A549 treated with RU486 at 1 μM for 4 hours (cell line): ENCODE measurements at places on chromosomes 1 and 21. TPM values are rescaled to one million over a fixed set of nuclear protein-coding genes. Genes with fewer than 3 reads are reported as not detected.

Gene SPOCD1
- 4.5 to 7.8 TPM (median 6.5 TPM) in 5 replicates for total RNA-seq

Gene SPRR2A
- total RNA-seq: not detected in 5 replicates

Gene LRRC38
- total RNA-seq: not detected in 5 replicates

Gene WDR64
- not detected in 5 replicates for total RNA-seq

Gene IRF6
- 0.08 to 0.18 TPM (median 0.10 TPM) in 5 replicates for total RNA-seq

Gene SPRR1B
- not detected in 5 replicates for total RNA-seq

Gene TMEM269
- total RNA-seq: 0.08 to 0.18 TPM (median 0.12 TPM) in 4 of 5 replicates, not detected in the other

Gene MAP10
- total RNA-seq: 0.41 to 1.2 TPM (median 1.0 TPM) in 5 replicates

Gene ZNF362
- total RNA-seq: 8.9 to 13.2 TPM (median 11.2 TPM) in 5 replicates

Gene HSD3B1
- not detected in 5 replicates for total RNA-seq

Gene TBX19
- 0.84 to 1.2 TPM (median 0.93 TPM) in 5 replicates for total RNA-seq

Gene MFSD2A
- 4.1 to 4.8 TPM (median 4.5 TPM) in 5 replicates for total RNA-seq

Gene ARHGAP29
- 9.1 to 24.1 TPM (median 20.3 TPM) in 5 replicates for total RNA-seq

Gene THEM5
- not detected in 5 replicates for total RNA-seq

Gene SPRR2F
- not detected in 5 replicates for total RNA-seq

Gene DDX59
- 12.0 to 18.3 TPM (median 13.8 TPM) in 5 replicates for total RNA-seq

Gene ADGRL4
- not detected in 5 replicates for total RNA-seq

Gene CCDC24
- total RNA-seq: 5.9 to 7.6 TPM (median 7.3 TPM) in 5 replicates

Gene CDA
- total RNA-seq: 28.9 to 42.4 TPM (median 35.2 TPM) in 5 replicates

Gene ZSWIM5
- 0.48 to 0.81 TPM (median 0.62 TPM) in 5 replicates for total RNA-seq

Gene HAO2
- total RNA-seq: not detected in 5 replicates

Gene NOS1AP
- 0.31 to 0.57 TPM (median 0.43 TPM) in 5 replicates for total RNA-seq

Gene OR2L8
- total RNA-seq: not detected in 5 replicates

Gene ROR1
- 8.0 to 12.9 TPM (median 10.7 TPM) in 5 replicates for total RNA-seq

Gene SLFNL1
- 0.02 TPM in 1 of 5 replicates, not detected in the others for total RNA-seq

Gene CFHR3
- 0.10 to 0.18 TPM in 2 of 5 replicates, not detected in the others for total RNA-seq

Gene OLFM3
- not detected in 5 replicates for total RNA-seq

Gene TEX38
- 0.13 TPM in 1 of 5 replicates, not detected in the others for total RNA-seq

Gene KCNJ10
- not detected in 5 replicates for total RNA-seq

Gene SLC1A7
- not detected in 5 replicates for total RNA-seq
